Left ventricle myocardium superior (tissue), 1 donor: ENCODE measurements at places on chromosomes 7 and 10. TPM values are rescaled to one million over a fixed set of nuclear protein-coding genes. Genes with fewer than 3 reads are reported as not detected.

The SGMS1 gene
- total RNA-seq: 21.9 TPM

The HECW1 gene
- total RNA-seq: not detected

The STEAP1B gene
- total RNA-seq: 0.69 TPM

The GJD4 gene
- not detected for total RNA-seq

The ZNF488 gene
- not detected for total RNA-seq

The MALRD1 gene
- 0.99 TPM for total RNA-seq

The COL17A1 gene
- total RNA-seq: 0.32 TPM

The TAX1BP1 gene
- total RNA-seq: 161 TPM

The FAM185A gene
- 9.3 TPM for total RNA-seq

The RNF32 gene
- total RNA-seq: not detected

GRCh38 chr7:116979430-116979829 is 26.1 kb downstream of the ST7 start:
- DNase-seq: no peak

DNA sequence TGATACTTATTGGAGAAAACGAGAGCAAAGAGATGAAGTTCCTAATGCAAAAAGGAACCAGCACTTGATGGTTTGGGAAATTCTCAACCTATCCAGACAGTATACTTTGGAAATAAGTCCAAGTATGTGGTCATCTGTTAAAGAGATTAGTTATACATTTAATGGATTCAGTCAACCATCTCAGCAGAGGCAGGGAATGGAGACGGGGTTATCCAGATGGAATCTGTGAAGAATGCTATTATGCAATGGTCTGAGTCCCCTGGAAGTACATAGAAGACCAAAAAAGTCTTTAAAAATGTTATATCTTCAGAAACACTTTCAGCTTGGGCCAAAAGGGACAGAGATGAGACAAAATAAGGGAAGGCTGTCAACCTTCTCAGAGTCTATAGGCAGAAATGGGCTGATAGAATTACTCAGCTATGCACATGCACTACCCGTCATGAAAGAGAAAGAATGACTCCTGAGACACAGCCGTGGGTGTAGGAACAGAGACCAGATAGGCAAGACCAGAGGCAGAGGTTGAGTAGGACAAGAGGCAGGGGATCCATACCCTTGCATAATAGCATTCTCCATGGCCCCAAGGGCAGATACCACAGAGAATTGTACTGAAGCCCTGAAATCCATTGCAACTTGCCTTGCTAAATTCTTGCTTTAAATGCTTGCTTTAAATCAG is 738.8 kb upstream of the POT1 start:
- no peak for DNase-seq

DNA sequence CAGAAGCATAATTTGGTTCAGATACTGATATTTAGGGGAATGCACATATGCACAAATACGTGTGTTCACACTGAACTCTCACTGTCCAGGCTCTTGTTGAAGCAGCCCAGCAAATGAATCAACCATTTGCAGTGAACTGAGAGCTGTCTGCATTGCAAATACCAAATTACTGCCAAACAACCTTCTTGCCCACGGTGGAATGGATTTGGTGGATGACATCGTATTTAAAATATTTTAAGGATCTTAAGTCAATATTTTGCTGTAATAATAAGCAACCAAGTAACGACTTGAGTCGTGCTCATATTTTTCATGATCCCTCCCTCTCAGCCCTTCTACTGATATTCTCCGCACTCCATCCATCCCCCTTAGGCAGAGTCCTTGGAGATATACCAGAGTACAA is 107.9 kb upstream of the FEZF1 start:
- DNase-seq: no peak

- DNase-seq: no peak
Measured at GRCh38 chr10:105785721-105786120, 1144.6 kb downstream of the SORCS3 start.

- no peak for DNase-seq
Measured at GRCh38 chr7:135672560-135673359, 10.4 kb downstream of the STMP1 start.

DNA sequence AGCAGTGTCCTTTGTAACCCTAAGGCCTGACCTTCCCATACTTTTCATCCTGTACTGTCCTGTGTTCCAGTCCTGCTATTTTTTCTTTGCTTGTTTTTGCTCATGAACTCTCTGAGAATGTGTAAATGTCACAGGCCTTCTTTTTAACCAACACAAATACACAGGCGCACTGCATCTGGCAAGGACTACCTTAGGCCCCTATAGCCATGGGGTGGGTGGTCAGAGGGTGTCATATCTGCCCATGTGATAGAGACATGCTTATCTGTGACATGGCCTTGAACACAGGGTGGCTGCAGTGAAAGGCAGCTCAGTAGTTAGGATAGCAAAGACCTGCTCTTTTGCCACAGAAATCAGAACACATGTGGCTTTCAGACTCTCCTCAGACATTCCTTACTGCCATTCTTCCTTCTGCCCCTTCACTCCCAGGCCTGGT is 3.9 kb upstream of the MBL2 start:
- no peak for DNase-seq

GRCh38 chr10:17003151-17003550 is 126.5 kb downstream of the CUBN start:
- DNase-seq: no peak

DNA sequence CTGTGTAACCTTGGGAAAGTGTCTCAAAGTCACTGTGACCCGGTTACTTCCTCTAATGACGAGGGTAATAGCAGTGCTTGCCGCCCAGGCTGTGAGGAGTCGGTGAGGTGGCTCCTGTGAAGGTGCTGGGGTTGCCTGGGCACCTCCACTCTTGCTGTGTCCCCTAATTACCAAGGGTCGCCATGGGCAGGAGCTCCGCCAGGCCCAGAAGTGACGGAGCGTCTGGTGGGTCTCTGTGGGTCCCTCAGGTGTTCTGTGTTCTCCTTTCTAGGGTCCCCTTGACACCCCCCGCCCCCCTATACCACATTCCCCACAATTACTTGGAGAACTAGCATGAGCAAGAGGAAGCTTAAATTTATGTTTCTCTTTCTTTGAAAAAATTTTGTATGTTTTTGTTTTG is 161.5 kb downstream of the WDR37 start:
- no peak for DNase-seq

DNA sequence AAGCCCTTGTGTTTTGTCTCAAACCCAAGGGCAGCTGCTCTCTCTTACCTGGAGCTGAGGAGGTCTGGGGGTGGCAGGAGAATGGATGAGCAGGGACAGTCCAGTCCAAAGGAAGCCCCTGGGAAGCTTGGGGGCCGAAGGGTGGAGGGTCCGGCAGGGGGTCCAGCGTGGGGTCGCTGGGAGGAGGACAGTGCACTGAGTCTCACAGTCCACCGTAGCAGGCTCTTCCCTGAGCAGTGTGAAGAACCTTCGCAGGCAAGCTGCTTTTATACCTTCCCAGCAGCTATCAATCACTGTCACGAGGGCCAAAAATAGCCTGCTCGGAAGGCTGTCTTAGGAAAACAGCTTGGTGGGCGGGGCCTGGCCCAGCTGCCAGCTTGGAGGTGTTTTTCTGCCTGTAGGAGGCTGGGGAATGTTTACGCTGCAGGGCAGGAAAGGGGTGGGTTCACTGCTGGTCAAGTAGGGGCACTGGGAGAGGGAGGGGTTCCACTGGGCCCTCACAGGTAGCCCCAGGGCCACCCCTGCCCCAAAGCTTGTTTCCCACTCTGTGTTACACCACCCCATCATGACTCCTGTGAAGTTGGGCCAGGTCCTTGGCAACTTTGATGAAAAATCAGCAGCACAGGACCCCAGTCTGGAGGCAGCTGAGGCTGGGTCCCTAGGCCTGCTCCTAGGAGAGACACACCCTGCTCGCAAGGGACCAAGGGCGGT is at the start of gene DEPP1:
Gene DEPP1, minus strand, starts transcription at position 240 of the 711 bp plus-strand sequence. CDS start 779 bp downstream, outside the sequence.
- DNase-seq: peak; percentile 95

GRCh38 chr7:130269318-130269694 is 2.6 kb downstream of the CPA2 start:
- no peak for DNase-seq
